ENCODE measurements at places on chromosomes 4 and X.
A peak's percentile ranks its signal among the peaks of the same experiment; 100 is the strongest.

DNA sequence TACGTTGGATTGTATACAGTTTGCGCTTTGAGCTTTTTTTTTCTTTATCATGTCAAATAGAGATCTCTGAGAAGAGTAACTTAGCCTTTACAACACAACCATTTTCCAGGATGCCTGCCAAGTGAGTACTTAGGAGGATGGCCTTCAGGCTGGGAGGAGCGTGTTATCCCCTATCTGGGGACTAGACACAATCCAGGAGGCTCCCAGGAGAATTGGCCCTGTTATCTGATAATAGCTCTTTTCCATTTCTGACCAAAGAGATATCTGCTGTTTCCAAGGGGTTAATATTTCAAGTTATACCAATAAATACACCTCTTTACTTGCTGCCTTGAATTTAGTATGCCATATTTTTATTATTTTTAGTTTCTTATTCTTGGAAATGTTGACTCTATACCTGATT, 169.5 kb upstream of the SMARCAD1 start:
- no peak for DNase-seq

DNA sequence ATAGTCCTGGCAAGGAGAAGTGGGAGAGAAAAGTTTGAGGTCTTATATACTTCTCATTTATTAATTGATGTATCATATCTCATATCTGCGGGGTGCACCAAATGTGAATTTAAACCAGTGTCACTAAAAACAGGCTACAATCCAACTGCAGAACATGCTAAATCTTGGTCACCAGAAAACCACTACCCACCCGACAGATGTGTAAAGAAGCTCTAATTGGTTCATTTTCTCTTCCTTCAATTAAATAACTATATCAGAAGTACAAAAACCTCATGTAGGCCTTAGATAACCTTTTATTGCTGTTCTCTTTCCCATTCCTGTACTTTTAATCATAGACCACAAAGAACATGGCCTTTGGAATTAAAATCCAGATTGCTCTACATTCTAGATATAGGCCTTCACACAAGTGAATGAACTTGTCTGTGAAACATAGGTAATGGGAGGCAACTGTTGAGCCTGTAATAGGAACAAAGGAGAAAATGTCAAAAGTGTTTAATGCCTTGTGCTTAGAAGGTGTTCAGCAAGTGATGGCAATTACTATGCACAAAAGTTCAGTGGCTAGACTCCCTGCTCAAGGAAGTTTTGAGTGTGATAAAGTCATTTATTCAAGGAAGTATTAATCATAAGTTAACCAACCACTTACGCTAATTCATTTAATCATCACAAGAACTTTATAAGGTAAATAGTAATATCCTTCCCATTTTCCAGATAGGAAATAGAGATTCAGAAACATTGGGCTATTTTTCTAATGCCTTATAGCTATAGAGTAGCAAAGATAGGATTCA, 425.6 kb downstream of the INPP4B start:
- no peak for DNase-seq

GRCh38 chrX:18649498-18649951, 22.4 kb downstream of the RS1 start:
- no peak for DNase-seq

- peak; percentile 33 for DNase-seq
Observed at GRCh38 chr4:151854731-151855130, 93.9 kb upstream of the GATB start.

DNA sequence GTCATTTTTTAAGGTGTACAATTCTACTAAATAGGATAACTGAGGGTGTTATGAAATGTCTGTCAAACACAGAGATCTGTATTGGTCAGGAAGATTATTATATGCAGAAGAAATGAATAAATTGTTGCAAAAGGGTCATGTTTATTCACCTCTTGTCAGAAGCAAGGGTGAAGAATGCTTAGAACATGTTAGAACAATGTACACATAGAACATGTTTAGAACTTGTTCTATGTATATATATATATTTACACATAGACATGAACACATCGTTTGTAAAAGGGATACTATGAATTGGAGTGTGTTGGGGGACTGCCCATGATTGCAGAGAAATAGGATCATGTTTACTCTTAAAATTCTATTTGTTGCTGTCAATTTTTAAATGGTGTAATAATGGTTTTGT, 28.0 kb upstream of the TMEM150C start:
- no peak for DNase-seq

DNA sequence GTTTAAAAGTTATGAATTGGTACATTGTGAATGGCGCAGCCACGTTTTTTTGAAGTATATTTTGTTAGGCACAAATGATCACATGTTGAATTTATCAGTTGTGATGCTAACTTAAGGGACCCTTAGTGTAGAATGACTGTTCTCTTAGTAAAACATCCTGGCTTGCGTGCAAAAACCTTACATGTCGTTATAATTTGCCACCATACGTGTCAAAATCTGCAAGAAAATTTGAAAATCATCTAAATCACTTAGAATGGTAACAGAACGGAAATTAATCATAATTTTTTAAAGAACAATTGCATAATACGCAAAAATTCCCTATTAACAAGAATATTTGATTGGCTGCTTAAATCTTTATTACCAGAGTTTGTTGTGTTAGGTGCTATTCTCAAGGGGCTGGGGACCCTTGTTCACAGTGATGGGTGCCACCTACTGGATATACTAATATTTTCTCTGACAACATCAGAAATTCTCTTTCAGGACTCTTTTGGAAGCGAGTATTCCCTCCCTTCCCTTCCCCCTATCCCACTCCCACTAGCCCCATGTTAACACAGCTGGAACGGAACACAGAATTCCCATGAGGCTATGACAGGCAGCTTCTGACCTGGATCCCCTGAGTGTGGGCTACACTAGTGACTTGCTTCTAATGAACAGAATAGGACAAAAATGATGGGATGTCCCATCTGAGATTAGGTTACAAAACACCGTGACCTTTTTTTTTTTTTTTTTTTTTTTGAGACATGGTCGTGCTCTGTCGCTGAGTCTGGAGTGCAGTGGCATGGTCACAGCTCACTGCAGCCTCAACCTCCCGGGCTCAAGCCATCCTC, 71.8 kb downstream of the SUPT20HL2 start:
- peak; percentile 30 for DNase-seq

DNA sequence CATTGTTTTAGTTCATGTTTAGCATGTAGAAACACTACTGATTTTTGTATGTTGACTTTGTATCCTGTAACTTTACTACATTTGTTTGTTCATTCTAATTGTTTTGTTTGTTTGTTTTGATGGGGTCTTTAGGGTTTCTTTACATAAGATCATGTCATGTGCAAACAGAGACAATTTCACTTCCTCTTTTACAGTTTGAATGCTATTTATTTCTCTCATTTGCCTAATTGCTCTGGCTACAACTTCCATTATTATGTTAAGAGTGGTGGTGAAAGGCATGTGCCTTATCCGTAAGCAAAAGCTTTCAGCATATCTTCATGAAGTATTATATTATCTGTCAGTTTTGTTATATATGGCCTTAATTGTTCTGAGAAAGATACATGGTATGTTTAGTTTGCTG, 571.1 kb downstream of the PCDH7 start:
- DNase-seq = no peak

Data from HT1080 (cell line).